ENCODE measurements at places on chromosomes 3 and 15.

DNA sequence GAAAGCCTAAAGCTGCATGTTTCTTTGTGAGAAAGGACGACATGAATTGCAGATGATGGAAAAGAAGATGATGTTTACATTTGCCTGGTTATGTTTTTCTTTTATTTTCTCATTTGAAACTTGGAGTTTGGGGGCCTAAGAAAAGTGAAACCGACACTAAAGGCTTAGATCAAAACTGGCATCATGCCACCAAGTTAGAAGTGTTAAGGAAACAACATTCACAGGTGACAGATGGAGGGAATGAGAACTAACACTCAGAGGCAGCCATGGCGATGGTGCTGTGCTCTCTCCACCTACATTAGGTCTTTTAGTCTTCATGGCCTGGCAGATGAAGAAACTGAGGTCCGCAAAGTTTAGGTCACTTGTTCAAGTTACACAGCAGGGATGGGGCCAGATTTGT is 923.6 kb downstream of the TUSC7 start:
- DNase-seq = no peak

- no peak for DNase-seq
These were observed 127.1 kb upstream of the GRM7 start for GRCh38 chr3:6733699-6734394.

DNA sequence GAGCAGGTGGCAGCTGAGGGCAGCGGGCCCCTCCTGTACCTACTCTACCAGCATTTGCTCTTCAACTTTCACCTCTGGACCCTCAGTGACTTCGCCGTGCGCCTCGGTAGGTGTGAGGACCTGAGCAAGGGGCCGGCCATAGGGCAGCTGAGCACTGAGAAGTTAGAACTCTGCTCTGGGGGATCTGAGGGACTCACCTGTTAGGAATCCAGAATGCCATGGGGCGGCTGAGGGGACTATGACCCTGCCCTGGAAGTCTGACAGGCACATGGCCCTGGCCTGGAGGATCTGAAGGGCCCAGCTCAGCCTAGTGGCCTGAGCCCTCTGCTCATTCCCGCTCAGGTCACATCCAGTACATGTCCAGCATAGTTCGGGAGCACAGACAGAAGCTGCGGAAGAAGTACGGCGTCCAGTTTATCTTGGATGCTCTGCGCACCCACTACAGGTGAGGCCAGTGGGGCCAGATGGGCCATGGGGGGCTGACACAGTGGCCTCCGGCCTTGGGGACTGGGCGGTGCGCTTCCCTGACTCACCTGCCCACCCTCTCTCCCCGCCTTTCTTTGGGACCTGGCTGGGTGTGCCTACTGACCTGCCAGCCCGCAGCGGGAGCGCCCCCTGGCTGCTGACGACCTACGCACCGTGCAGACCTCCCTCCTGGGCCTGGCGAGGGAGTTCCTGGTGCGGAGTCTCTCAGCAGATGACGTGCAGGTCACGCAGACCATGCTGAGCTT is 18.8 kb downstream of the NBEAL2 start:
- DNase-seq = no peak

DNA sequence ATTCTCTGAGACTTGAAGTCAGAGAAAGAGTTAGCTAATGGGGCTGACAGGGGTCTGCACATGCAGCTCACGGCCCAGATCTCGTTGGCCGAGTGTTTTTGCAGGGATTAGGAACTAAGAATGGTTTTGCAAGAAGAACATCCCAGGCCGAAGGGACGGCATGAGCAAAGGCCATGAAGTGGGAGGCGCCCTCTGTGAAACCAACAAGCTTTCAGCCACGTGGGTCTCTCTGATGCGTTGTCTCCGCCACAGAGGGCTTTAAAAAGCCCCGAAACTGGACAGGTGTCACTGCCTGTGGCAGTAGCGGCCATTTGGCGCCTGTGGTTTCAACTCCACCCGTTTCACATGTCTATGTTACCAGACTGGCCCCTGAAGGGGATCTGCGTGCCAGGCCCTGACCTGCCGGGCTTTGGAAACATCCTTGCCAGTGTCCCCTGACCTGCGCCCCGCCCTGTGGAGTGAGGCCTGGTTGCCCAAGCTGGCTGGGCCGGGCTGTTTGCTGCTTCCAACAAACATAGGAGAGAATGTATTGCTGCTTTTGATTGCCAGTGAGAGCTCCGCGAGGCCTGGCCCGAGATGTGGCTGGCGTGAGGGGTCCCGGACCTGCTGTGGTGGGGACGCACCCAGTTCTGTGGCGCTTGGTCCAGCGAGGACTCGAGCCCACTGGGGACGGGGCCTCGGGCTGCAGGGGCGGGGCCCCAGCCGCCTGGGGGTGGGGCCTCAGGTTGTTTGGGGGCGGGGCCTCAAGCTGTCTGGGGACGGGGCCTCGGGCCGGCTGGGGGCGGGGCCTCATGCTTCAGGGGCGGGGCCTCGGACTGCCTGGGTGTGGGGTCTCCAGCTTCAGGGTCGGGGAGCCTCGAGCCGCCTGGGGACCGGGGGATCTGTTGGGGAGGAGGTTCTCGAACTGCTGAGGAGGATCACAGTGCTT is 30.4 kb downstream of the GOLGA6L2 start:
- no peak for DNase-seq

- DNase-seq = no peak
These were observed 2.1 kb upstream of the HACD2 start for GRCh38 chr3:123586968-123587367.

GRCh38 chr3:112393360-112393728 is 60.4 kb downstream of the CD200 start:
- no peak for DNase-seq

DNA sequence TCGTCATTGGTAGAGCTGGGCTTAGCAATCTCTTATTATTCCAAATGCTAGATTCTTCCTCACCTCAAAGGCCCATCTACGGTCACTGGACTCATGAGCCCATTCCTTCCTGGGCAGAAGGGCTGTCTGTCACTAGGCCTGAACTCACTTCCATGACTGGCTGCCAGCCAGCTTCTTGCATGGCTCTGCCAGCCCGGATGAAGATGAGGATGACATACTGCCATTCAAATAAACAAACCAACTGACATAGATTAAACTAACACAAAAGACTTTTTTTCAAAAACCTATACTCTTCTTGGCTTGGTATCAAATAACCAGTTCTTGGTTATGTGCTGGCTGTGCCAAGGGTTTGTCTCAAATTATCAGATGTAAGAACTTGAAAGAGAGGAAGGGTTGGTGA is 23.8 kb downstream of the ISL2 start:
- DNase-seq = no peak

GRCh38 chr3:44039006-44039405 is 202.7 kb upstream of the TOPAZ1 start:
- no peak for DNase-seq

All from AG04450 (cell line).